ENCODE measurements at places on chromosomes 5 and 9.

- no peak for DNase-seq
Observed at GRCh38 chr5:39455645-39456044, 30.9 kb upstream of the DAB2 start.

GRCh38 chr5:140996060-140996459 is 29.8 kb downstream of the PCDHAC2 start:
- no peak for DNase-seq

DNA sequence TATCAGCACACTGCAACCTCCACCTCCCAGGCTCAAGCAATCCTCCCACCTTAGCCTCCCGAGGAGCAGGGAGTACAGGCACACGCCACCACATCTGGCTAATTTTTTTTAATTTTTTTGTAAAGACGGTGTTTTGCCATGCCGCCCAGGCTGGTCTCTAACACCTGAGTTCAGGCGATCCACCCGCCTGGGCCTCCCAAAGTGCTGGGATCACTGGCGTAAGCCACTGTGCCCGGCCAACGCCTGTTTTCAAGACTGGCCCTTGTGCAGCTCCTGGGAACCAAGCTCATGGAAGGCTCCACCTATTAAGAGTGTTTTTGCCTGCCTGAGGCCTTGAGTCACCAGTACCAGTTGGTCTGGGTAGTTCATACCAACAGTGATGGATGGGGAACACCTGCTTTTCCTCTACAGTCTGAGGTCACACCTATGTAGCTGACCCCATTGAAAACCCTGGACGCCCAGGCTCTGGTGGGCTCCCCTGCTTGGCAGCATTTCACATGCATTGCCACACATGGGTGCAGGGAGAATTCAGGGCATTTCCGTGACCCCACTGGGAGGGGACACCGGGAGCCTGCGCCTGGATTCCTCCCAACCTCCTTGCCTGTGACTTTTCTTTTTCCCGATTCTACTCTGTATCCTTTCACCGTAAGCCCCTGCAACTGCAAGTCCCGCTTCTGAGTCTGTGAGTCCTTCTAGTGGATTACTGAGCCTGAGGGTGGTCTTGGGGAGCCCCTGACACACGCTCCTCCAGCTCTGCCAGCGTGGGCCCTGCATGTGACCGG is 63.5 kb downstream of the ZNF354C start:
- no peak for DNase-seq

DNA sequence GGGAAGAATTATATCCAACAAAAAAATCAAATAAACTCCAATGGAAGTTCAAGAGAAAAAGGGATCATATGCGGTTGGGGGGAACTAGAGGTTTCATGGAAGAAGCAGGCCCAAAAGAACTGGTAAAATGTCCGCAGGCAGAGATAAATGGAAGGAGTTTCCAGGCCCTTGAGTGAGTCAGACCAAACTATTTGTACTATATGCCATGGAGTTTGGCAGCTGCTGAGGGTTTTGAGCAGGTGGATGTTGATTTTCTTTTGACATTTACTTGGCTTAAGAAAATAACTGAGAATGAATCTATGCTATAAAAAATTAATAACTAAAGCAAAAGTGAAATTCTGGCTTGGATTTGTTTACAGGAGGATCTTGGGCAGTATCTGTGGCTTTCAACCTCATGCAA is 33.7 kb downstream of the MINAR2 start:
- no peak for DNase-seq

DNA sequence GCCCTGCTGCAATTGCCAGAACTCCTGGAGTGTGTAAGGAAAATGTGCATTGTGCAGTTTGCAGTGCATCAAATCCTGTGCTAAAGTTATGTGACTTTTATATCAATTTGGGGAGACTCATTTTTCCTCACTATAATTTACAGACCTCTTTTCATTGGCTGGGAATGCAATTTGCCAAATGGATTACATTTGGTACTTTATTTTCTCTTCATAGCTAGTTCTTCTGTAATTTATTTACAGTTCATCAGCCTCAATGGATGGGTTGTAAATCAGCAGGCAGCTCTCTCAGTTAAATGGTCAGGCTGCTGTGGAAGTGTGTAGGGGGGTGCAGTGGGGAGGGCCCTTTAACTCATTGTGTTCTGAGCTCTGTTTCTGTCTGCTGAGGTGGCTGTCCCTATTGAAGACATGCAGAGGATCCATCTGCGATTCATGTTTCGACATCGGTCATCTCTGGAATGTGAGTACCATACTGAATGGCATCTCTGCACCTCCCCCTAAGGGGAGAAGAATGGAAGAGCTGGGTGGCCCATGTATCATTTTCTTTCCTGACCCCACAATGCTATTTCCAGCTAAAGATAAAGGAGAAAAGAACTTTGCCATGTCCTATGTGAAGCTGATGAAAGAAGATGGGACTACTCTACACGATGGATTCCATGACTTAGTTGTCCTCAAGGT is 74.6 kb downstream of the DOCK2 start:
- no peak for DNase-seq

Measured in activated T-cell treated with anti-CD3 and anti-CD28 coated beads for 4 hours (primary cell).